ENCODE measurements at places on chromosomes 13 and 19.

DNA sequence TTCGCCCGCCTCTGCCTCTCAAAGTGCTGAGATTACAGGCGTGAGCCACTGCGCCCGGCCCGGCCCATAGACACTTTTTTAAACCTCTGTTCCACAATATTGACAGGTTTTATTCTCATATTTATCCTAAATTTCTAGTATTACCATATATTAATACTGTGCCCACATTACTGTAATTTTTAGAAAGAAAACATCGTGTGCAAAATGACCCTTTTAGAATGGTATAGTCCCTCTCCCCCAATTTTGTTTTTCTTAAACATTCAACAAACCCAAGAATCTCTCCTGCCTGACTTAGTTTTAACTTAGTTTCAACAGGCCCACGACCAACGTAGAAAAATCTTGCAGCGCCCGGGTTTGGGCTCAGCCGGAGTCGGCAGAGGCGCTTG, 9.1 kb downstream of the CDX2 start:
- DNase-seq = no peak

DNA sequence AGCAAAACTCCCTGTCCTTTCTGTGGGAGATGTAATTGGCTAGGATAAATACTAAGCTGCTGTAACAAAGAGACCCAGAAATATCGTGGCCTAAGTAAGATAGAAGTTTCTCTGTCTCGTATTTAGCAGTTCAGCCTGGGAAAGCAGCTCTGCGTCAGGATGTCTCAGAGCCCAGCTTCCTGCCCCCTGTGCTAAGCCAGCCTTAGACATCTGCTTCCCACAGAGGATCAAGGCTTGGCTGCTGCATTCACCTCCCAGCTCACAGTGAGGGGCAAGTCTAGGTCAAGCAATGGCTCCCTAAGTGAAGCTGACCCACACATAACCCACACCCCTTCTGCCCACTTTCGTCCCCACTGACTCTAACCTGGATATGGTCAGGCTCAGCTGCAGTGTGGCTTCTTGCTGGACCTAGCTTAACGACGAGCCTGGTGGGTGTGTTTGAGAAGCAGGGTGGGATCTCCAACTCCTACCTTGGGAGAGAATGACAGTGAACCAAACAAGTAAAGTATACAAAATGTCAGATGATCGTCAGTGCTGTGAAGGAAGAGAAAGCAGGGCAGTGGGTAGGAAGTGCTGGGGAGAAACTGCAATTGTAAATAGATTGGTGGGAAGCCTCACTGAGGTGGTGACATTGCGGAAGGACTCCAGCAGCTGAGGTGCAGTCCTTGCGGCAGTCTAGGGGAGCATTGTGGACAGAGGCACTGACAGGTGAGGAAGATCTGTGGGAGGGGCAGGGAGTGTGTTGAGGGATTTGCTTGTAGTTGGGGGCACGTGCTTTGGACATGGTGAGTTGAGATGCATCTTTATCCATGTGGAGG, 82.9 kb downstream of the TNFRSF19 start:
- DNase-seq = no peak

GRCh38 chr19:37932985-37933936, 26.3 kb downstream of the SIPA1L3 start:
- no peak for DNase-seq

DNA sequence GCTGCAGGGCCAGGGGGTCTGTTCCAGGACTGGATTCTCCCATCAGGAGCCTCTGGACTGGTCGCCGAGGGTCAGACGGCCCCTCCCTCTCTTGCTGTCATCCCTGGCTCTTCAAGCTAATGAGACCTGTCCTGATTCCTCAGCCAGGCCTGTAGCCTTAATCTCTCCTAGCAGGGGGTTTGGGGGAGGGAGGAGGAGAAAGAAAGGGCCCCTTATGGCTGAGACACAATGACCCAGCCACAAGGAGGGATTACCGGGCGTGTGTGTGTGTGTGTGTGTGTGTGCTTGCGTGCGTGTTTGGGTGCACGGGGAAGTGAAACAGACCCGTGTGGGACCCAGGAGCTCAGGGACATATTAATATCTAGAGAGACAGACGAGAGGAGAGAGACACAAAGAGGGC, 1.9 kb upstream of the CRX start:
- DNase-seq = no peak

DNA sequence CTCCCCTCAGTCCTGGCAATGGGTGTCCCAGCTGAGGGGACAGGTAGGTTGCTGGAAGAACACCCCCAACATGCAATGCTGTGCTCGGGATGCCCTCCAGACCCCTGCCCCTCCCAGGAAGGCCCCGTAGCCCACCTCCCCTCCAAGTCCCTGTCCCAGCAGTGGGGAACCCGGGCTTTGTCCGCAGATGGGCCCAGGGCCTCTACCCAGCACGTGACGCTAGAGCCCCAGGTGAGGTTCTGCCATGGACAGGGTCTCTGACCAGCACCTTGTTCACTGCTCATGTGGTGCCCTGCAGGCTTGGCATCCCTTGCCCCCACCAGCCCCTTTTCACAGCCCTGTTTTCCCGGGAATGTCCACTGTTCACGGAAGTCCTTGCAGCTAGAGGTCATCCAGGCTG, 220.0 kb upstream of the SGCG start:
- no peak for DNase-seq

DNA sequence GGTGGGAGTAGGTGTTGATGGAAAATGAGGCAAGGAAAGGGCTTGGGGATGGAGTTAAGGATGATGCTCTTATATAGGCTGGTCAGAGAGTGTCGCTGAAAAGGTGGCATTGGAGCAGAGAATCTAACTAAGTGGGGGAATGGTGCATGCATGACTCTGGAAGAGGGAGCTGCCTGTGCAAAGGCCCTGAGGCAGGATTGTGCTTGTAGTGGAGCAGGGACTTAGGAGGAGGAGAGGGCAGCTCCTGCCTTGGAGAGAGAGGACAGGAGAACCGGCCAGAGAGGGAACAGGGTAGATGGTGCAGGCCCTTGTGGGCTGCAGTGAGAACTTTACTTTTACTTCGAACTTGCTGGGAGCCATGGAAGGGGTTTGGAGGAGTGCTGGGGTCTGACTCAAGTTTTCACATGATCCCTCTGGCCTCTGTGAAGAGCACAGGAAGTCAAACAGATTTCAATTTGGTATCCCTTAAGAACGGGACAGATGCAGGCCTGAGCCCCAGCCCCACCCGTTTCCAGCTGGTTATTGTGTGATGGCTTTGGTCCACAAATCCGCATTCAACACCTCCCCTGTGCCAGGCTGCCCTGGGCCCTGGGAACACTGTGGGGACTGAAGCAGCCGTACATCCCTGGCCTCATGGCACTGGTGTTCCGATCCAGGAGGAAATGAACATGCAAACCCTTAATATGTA, 7.0 kb downstream of the AP2A1 start:
- no peak for DNase-seq

GRCh38 chr13:109119896-109120295, 490.5 kb downstream of the MYO16 start:
- no peak for DNase-seq

- no peak for DNase-seq
Observed at GRCh38 chr13:57311009-57311586, 144.1 kb downstream of the PRR20E start.

DNA sequence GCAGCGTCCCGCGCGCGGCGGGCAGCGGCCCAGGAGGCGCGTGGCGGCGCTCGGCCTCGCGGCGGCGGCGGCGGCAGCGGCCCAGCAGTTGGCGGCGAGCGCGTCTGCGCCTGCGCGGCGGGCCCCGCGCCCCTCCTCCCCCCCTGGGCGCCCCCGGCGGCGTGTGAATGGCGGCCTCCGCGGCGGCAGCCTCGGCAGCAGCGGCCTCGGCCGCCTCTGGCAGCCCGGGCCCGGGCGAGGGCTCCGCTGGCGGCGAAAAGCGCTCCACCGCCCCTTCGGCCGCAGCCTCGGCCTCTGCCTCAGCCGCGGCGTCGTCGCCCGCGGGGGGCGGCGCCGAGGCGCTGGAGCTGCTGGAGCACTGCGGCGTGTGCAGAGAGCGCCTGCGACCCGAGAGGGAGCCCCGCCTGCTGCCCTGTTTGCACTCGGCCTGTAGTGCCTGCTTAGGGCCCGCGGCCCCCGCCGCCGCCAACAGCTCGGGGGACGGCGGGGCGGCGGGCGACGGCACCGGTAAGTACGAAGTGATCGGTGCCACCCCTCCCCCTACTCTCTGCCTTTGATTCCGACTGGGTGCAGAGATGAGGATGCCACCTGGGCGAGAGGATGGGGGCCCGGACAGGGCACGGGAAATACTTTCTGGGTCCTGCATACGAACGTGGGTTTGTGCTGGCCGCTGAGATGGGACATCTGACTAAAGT, 874 bp downstream of the TRIM28 start:
- DNase-seq = peak; percentile 72

- no peak for DNase-seq
Observed at GRCh38 chr19:43842007-43842406, 14.9 kb downstream of the ZNF283 start.

- DNase-seq = no peak
Observed at GRCh38 chr19:57570707-57571106, 8.0 kb downstream of the ZNF416 start.

- DNase-seq = no peak
Observed at GRCh38 chr13:27279506-27279905, 8.9 kb downstream of the RASL11A start.

GRCh38 chr13:21738630-21739029, 67.8 kb downstream of the FGF9 start:
- no peak for DNase-seq

DNA sequence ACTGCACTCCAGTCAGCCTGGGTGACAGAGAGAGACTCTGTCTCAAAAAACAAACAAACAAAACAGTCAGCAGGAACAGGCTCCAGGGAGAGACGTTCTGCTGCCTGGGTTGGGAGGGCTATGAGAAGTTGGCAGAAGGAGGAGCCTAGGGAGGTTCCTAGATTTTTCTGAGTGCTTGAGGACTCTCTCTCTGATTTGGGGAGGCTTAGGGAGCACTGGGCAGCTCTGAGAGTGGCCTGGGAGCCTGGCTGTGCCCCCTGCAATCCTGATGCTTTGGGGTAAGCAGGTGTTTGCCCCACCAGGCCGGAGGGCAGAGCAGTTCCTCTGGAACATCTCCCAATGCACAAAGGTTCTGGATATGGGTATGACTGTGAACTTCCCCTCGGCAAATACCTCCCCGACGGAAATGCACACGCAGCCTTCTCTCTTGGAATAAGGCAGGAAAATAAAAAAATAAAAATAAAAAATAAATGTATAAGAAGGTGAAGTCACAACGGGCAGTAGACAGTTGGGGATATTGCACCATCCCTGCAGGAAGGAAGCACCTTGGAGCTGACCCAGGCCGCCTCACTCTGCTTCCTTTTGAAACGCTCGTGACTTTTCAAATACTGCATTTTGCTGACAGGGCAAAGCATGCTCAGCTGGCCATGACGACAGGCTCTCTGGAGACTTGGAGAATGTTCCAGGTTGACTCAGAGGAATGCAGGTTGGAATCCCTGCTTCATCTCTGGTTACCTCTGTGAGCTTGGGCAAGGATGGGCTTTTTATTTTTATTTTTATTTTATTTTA, 26.5 kb upstream of the HOMER3 start:
- DNase-seq = no peak

DNA sequence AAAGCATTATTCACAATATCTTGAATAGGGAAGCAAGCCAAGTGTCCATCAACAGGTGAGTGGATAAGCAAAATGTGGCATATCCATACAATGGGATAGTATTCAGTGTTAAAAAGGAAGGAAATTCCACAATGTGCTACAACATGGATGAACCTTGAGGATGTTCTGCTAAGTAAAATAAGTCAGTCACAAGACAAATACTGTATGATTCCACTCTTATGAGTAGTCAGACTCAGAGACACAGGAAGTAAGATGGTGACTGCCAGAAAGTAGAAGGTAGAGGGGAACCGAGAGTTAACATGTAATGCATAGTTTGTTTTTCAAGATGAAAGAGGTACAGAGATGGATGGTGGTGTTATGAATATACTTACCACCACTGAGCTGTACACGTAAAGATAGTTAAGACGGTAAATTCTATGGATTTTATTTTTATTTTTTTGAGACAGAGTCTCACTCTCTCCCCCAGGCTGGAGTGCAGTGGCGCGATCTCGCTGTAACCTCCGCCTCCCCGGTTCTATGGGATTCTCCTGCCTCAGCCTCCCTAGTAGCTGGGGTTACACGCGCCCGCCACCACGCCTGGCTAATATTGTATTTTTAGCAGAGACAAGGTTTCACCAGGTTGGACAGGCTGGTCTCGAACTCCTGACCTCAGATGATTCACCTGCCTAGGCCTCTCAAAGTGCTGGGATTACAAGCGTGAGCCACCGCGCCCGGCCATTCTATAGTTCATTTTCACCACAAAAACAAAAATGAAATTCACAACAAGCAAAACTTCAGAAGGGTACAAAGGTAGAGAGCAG, 1.0 kb upstream of the CHAMP1 start:
- peak; percentile 8 for DNase-seq

DNA sequence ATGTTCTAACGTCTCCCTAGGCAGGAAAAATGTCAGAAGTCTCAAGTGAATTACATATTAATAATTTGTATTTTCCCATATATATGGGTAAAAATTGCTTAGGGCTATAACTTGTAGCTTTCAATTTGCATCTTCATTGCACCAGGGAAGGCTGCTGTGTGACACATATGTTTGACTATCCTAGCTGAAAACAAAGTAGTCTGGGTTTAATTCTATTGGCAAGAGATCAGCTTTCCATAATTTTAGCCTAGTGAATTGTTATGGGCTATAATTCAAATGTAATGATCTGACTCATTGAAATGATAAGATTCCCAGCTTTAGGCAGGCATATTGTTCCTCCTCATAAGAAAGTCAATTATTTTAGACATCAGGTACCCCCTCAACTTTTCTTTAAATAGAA, 553.1 kb downstream of the DCT start:
- no peak for DNase-seq

GRCh38 chr13:66612983-66613382, 617.2 kb downstream of the PCDH9 start:
- DNase-seq = no peak

GRCh38 chr19:8815780-8816179, 16.3 kb downstream of the ZNF558 start:
- no peak for DNase-seq

GRCh38 chr19:8333767-8334457, 9.2 kb downstream of the KANK3 start:
- DNase-seq = no peak

DNA sequence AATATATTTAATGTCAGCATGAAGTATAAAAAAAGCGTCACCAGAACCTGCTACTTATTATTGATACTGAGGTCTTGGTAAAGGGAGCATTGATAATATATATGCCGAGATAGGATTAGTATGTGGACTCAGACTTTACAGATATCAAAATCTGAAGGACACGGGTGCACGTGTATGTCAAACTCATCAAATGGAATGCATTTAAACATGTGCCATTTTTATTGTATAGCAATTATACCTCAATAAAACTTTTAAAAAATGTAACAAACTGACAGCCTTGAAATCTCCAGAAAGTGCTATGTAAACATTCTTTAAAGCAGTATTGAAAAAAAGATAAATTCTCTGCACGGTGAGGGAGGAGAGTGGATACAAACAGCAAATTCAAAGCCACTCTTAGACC, 157.9 kb downstream of the RNF17 start:
- no peak for DNase-seq

DNA sequence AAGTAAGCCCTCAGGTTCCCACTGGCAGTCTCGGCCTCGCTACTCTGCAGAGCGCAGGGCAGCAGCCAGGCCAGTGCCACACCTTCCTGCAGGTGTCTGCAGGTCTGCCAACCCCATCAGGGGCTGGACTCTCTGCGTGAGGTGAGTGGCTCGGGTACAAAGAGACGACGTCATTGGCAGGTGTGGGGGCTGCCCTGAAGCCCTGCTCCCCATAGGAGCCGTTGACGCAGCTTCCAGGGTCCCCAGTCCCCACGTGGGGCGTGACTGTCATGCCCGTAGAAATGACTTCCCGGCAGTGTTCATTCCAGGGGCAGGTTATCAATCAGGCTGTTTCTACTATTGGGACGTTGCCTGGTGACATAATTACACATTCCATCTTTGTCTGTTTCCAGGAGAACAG, 15.3 kb upstream of the GJB6 start:
- DNase-seq = no peak

- no peak for DNase-seq
Observed at GRCh38 chr13:98515818-98516465, 61.0 kb downstream of the STK24 start.

All from activated CD4-positive, alpha-beta T cell treated with anti-CD3 and anti-CD28 coated beads for 4 hours (primary cell).